ENCODE measurements at places on chromosomes 2 and 18. TPM values are rescaled to one million over a fixed set of nuclear protein-coding genes. Genes with fewer than 3 reads are reported as not detected.

- H3K36me3 ChIP-seq: no peaks in the 10 kb centered on the region
- DNase-seq: no peak
- H3K4me1 ChIP-seq: no peaks in the 10 kb centered on the region
- H3K27ac ChIP-seq: no peak overlapping the region
Observed at GRCh38 chr2:76569819-76570218, 859.1 kb upstream of the GCFC2 start.

GRCh38 chr2:567496-567864 lies 109.7 kb downstream of the TMEM18 start:
- no peaks in the 10 kb centered on the region for H3K36me3 ChIP-seq
- H3K4me3 ChIP-seq: no peak overlapping the region
- H3K27me3 ChIP-seq: no peaks in the 10 kb centered on the region
- no peak overlapping the region for H3K27ac ChIP-seq
- no peak for DNase-seq

DNA sequence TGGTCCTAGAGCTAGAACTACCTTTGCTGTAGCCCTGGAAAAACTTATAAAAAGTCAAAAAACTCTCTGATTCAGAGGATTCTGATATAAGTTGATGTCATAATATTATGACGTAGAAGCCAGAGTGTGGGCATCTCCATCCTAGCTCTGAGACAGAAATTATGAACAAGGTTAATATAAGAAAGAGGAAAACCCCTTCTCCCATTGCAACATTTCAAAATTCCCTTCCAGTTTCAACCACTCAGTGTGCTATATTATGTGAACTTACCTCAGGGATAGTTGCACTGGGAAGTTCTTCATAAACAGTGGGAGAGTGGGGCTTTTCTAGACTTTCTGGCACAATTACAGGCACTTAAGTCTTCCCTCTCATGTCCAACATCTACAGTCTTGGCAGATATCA lies 171.6 kb downstream of the PIK3C3 start:
- no peaks in the 10 kb centered on the region for H3K4me1 ChIP-seq
- DNase-seq: no peak
- H3K27me3 ChIP-seq: no peaks in the 10 kb centered on the region
- no peaks in the 10 kb centered on the region for H3K36me3 ChIP-seq

DNA sequence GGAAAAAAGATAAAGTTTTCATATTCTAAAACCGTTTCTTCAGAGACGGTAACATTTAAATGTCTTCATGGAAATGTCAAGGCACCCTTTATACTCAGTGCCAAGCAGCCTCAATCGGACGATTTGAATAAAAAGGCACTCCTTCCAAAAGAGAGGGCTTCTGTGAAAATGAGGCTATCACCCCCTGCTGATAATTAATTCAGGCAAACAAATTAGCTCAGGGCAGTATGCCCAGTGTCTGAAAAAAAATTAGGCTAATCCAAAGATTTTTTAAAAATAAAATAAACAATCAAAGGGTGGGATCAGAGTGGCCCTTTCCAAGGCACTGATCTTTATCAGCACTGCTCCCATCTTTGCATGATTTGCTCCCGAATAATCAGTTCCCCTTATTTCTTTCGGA lies 151.0 kb upstream of the PID1 start:
- no peak overlapping the region for H3K27ac ChIP-seq
- H3K36me3 ChIP-seq: no peaks in the 10 kb centered on the region
- H3K4me1 ChIP-seq: no peaks in the 10 kb centered on the region
- DNase-seq: no peak
- H3K27me3 ChIP-seq: no peaks in the 10 kb centered on the region

GRCh38 chr2:215998636-215999035 lies 14.7 kb downstream of the MREG start:
- H3K27me3 ChIP-seq: no peaks in the 10 kb centered on the region
- no peak overlapping the region for H3K4me3 ChIP-seq
- no peaks in the 10 kb centered on the region for H3K4me1 ChIP-seq
- DNase-seq: no peak
- no peak overlapping the region for H3K27ac ChIP-seq

- H3K4me1 ChIP-seq: no peaks in the 10 kb centered on the region
- no peak overlapping the region for H3K4me3 ChIP-seq
- H3K36me3 ChIP-seq: no peaks in the 10 kb centered on the region
- H3K27ac ChIP-seq: no peak overlapping the region
Observed at GRCh38 chr2:205936446-205936845, 149.5 kb downstream of the INO80D start.

DNA sequence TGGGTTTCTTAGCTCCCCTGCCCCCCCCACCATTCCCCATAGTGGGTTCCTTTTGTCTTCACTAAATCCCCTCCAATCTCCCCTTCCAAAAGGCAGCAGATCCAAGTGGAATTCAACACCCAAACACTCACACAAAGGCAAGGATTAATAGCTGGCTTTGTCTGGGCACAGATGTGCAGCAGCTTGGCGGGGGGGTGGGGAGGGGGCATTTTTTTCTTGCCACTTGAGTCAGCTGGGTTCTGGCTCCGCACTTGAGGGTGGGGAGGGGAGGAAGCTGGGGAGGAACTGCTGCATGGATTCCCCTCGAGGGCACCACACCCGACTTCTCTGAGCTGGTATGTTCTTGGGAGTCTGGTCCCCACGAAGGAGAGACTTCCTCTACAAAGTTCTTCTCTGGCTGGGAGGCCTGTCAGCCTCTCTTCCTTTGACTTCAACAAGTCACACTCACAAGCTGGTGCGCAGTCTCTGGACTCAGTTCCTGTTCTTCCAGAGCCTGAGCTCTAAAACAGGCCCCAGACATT lies 36.0 kb downstream of the SERTAD2 start:
- no peaks in the 10 kb centered on the region for H3K36me3 ChIP-seq
- peaks cover 52% of the 10 kb centered on the region for H3K27me3 ChIP-seq
- DNase-seq: no peak
- H3K4me3 ChIP-seq: no peak overlapping the region
- no peak overlapping the region for H3K27ac ChIP-seq

- H3K27ac ChIP-seq: no peak overlapping the region
- H3K4me3 ChIP-seq: no peak overlapping the region
- no peaks in the 10 kb centered on the region for H3K27me3 ChIP-seq
- no peak for DNase-seq
- H3K4me1 ChIP-seq: no peaks in the 10 kb centered on the region
Observed at GRCh38 chr2:36843838-36844237, 122.5 kb downstream of the STRN start.

DNA sequence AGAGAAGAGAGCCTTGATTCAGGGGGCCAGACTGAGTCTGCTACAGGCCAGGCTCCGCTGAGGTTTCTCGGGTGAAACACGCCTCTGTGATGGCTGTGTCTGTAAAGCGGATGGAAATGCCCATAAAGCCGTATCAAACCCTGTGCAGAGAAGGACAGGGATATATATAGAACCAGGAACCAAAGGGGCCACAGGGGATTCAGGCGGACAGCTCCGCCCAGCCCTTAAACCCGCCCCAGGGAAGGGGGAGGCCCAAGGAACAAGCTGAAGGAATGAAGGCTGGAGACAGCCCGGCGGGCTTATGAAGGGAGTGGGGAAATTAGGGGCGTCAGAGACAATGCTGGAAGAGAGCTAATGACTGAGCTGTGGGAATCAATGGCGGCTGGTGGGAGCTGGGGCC lies 42.1 kb downstream of the NHEJ1 start:
- no peak for DNase-seq
- no peaks in the 10 kb centered on the region for H3K4me1 ChIP-seq
- H3K27me3 ChIP-seq: no peaks in the 10 kb centered on the region
- no peaks in the 10 kb centered on the region for H3K36me3 ChIP-seq
- H3K4me3 ChIP-seq: no peak overlapping the region

DNA sequence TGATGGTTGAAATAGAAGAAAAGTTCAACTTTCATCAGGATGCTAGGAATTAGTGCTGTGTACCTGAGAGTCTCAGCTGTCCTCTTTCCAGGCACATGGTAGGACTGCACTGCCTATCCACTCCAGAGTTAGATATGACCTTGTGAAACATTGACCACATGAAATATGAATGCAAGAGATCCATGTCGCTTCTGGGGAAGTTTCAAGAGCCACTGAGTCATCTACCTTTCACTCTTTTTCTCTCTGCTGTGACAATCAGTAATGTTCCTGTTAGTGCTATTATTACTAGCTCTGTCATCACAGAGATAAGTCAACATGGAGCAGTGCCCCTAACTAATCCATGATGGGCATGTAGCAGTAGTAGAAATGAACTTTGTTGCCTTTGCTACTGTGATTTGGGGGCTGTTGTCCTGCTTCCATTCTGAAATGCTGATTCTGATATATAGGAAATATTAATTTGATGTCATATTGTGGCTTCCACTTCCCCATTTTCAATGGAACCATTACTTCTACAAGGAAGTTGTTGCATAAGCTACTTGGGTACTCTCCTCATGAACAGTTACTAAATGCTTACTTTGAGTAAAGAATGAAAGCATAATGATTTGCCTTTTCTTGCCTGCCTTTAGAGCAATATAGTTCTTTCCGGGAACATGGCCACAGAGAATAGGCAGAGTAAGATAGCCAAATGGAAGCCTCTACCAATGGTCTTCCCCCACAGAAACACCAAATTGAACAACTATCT lies 192.8 kb upstream of the ZNF521 start:
- H3K4me3 ChIP-seq: no peak overlapping the region
- H3K4me1 ChIP-seq: no peaks in the 10 kb centered on the region
- H3K27ac ChIP-seq: no peak overlapping the region

DNA sequence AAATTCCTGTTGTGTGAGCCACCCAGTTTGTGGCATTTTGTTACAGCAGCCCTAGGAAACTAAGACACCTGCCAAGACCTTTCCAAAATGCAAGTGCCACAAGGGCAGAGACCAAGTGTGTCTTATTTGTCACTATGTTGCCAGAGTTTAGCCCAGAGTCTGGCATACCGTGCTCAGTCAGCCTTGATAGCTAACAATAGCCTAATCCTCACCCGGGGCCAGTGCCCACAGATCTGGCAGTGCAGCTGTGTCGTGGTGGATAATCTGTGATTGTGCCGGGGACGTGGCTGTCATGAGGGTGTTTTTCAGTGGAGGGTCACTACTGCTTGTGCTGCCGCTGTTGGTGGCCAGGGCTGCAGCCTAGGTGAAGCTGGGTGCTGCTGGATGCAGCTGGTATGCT lies 53.5 kb downstream of the MEP1B start:
- no peaks in the 10 kb centered on the region for H3K36me3 ChIP-seq
- H3K4me1 ChIP-seq: no peaks in the 10 kb centered on the region
- no peak overlapping the region for H3K4me3 ChIP-seq

- no peak overlapping the region for H3K27ac ChIP-seq
- DNase-seq: no peak
- no peaks in the 10 kb centered on the region for H3K36me3 ChIP-seq
- H3K4me3 ChIP-seq: no peak overlapping the region
- H3K4me1 ChIP-seq: no peaks in the 10 kb centered on the region
Observed at GRCh38 chr2:221124532-221125240, 447.4 kb downstream of the EPHA4 start.

DNA sequence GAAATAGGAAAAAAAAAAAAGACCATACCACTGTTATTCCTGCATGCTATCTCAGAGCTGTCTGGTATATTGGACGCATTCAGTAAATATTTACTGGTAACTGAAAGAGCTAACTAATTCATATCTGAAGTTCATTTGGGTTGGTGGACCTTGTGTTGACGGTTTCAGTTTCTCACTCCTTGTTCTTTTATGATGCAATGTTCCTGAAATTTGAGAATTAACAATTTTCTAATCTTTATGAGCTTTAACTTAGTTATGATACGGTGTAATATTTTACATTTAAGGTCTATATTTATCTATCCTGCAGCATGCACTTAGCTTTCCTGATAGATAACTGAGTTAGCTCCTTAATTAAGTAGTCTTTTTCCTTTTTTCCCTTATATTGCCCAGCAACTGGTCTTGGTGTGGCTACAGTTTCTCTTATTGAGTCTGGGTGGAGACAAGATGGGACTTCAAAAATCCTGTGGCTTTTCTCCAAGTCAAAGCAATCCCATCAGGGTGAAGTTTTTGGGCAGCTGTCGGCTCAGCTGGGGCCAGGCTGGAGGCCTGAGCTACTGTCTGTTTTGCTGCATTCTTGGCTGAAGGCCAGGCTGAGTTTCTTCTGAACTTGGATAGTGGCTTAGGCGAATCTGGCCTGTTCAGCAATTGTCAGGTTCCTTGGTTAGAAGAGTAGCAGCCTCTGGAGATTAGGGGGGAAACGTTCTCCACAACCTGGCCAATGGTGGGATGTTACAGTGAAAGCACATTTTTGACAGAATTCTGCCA lies 78.4 kb upstream of the MEX3C start:
- H3K27me3 ChIP-seq: no peaks in the 10 kb centered on the region
- H3K36me3 ChIP-seq: no peaks in the 10 kb centered on the region
- no peak overlapping the region for H3K4me3 ChIP-seq
- DNase-seq: peak; percentile 0

DNA sequence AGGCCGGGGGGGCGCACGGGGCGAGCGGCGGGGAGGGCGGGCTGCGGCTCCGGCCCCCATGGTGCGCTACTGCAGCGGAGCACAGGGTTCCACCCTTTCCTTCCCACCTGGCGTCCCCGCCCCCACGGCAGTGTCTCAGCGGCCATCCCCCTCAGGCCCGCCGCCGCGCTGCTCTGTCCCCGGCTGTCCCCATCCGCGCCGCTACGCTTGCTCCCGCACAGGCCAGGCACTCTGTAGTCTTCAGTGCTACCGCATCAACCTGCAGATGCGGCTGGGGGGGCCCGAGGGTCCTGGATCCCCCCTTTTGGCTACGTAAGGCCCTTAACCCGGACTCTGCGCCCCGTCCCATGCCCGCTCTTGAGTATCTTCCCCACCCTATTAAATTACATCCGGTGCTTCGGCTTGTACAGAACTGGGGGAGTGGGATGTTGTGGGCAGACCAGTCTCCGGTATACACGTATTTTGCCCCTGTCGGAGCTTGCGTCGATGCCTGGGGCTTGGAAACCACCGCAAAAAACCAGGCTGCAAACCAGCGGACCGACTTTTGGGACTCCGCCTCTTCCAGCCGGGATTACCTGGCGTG lies 598 bp upstream of the WBP1 start:
- DNase-seq: no peak
- peak overlapping the region; percentile 20 for H3K27ac ChIP-seq
- peaks cover 10% of the 10 kb centered on the region for H3K4me1 ChIP-seq
- H3K27me3 ChIP-seq: no peaks in the 10 kb centered on the region
- H3K4me3 ChIP-seq: peak overlapping the region; percentile 52

DNA sequence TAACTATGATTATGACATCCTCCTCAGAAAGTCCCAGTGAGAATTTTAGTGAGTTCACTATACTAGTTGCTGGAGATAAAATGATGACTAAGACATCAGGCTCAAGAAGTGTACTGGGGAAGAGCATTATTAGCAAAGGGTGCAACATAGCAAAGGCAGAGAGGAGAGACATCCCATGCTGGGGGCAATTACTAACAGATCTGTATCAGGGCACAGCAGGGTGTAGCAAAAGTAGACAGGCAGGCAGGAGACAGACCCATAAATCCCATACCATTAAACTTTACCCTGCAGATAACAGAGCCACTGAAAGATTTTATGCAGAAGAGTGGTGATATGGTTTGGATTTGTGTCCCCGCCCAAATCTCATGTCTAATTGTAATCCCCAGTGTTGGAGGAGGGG lies 161.7 kb downstream of the SP3 start:
- no peaks in the 10 kb centered on the region for H3K36me3 ChIP-seq
- no peak overlapping the region for H3K4me3 ChIP-seq

- no peak for DNase-seq
- H3K27me3 ChIP-seq: no peaks in the 10 kb centered on the region
- H3K36me3 ChIP-seq: peaks cover 9% of the 10 kb centered on the region
- no peak overlapping the region for H3K27ac ChIP-seq
- no peak overlapping the region for H3K4me3 ChIP-seq
- peaks cover 21% of the 10 kb centered on the region for H3K4me1 ChIP-seq
Observed at GRCh38 chr2:144476682-144477081, 43.2 kb downstream of the ZEB2 start.

GALNT13 gene
- not detected for total RNA-seq

INHBB gene
- 0.28 TPM for total RNA-seq

L3MBTL4 gene
- total RNA-seq: under 0.01 TPM

UGT1A5 gene
- not detected for total RNA-seq

MPHOSPH10 gene
- 15.6 TPM for total RNA-seq

GAL3ST2 gene
- total RNA-seq: not detected

PID1 gene
- 0.83 TPM for total RNA-seq
